ENCODE measurements at places on chromosomes 12 and 14.

DNA sequence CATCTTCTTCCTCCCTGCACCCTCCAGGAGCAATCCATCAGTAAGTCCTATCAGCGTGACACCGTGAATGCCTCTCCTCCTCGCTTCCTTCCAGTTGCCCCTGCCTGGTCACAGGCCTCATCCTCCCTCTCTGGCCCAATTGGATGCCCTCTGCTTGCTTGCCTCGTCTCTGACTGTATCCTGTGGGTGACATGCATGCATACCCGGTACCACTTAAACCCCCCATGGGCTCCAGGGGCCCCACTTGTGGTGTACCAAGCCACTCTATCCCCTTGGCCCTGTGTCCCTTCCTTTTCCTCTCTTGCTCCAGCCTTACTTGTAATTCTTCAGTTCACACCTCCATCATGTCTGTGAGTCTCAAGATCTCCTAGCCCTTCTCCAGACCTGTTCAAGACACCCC, 106.0 kb upstream of the RTL1 start:
- DNase-seq, result no peak

GRCh38 chr12:2291182-2291832, 238.5 kb downstream of the CACNA1C start:
- peak; percentile 12 for DNase-seq

DNA sequence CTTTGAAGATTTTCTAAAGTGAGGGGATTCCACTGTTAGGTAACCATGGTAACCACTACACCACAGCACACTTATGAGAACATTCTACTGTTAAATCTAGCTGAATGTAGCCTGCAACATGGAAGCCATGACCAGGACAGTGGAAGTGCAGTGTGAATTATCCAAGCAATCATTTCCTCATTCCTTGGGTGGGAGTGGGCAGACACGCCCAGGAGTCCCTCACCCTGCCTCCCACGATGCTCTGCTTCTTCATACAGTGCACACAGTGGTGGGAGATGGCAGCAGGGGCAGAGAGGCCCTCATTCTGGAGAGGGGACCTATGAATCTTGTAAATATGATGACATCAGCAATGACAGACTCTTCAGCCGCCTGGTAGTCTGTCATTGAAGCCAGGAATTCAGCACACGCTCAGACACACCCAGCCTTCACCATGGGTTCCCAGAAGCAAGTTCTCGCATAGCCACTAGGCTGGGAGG, 70.1 kb upstream of the HOXC13 start:
- DNase-seq, result no peak

GRCh38 chr14:23101986-23102625, 2.7 kb downstream of the CIROP start:
- no peak for DNase-seq

Data from stimulated activated CD4-positive, alpha-beta T cell treated with anti-CD3 and anti-CD28 coated beads, Interleukin-4, amount 100 ng/mL, for 48 hours (primary cell).